Spleen (tissue), 13 donors: ENCODE measurements at places on chromosomes 13 and 19. TPM values are rescaled to one million over a fixed set of nuclear protein-coding genes. Genes with fewer than 3 reads are reported as not detected.

LILRA2 gene
- total RNA-seq: 54.0 TPM

ZNF429 gene
- 26.4 TPM for total RNA-seq

KLK3 gene
- total RNA-seq: not detected

IGFL3 gene
- total RNA-seq: not detected

NUFIP1 gene
- total RNA-seq: 3.3 TPM

FEM1A gene
- total RNA-seq: 13.8 TPM

RYR1 gene
- total RNA-seq: 2.5 TPM

UHRF1 gene
- total RNA-seq: 10.8 TPM

ANGPTL8 gene
- total RNA-seq: not detected

OR4F17 gene
- not detected for total RNA-seq

LHB gene
- total RNA-seq: not detected

FUT6 gene
- total RNA-seq: 0.20 TPM

NLRP11 gene
- not detected for total RNA-seq

BEST2 gene
- total RNA-seq: not detected

JOSD2 gene
- total RNA-seq: 32.1 TPM

MBD3L2 gene
- not detected for total RNA-seq

DBP gene
- 22.5 TPM for total RNA-seq

ERICH4 gene
- not detected for total RNA-seq

ZNF415 gene
- 17.0 TPM for total RNA-seq

CCDC122 gene
- total RNA-seq: 7.5 TPM

GPR4 gene
- 4.3 TPM for total RNA-seq

C13orf42 gene
- not detected for total RNA-seq

MAST1 gene
- 0.32 TPM for total RNA-seq

FGF14 gene
- 0.32 TPM for total RNA-seq

PLIN5 gene
- 17.3 TPM for total RNA-seq

CAPN12 gene
- 25.6 TPM for total RNA-seq

CTXN1 gene
- total RNA-seq: 2.1 TPM

SHISA7 gene
- total RNA-seq: not detected
